ENCODE measurements at places on chromosomes 7 and 10. TPM values are rescaled to one million over a fixed set of nuclear protein-coding genes. Genes with fewer than 3 reads are reported as not detected.

SPOCK2 gene
- total RNA-seq = 0.26 TPM

PNLIPRP1 gene
- total RNA-seq = not detected

IL15RA gene
- 18.6 TPM for total RNA-seq

ERVW-1 gene
- total RNA-seq = not detected

PRRT4 gene
- 0.16 TPM for total RNA-seq

TRAPPC14 gene
- 4.2 TPM for total RNA-seq

GGCT gene
- 45.1 TPM for total RNA-seq

LRRC4 gene
- 0.16 TPM for total RNA-seq

SFMBT2 gene
- 1.6 TPM for total RNA-seq

LLCFC1 gene
- not detected for total RNA-seq

ARL5B gene
- total RNA-seq = 25.6 TPM

XRCC2 gene
- total RNA-seq = 2.1 TPM

All from epithelial cell of alveolus of lung (primary cell).